AG04449 (cell line): ENCODE measurements at places on chromosomes 2 and 18.

GRCh38 chr2:201261471-201261870, 1.1 kb downstream of the CASP8 start:
- DNase-seq: no peak

DNA sequence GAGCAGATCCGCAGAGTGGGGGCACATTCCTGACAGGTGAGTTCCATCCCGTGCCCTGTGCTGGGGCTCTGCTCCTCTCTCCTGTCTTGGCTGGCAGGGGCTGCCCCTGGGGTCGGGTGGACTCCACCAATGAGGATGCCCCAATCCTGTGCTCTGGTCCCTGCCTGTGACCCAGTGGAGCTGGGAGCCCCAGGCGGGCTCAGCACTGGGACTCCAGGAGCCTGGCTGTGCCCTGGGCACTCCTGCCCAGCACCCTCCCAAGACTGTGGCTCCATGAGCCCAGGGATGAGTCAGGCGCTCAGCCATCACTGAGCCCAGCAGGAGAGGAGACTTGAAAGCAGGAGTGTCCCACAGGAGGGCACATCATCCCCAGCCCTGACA, 53.9 kb downstream of the MBP start:
- DNase-seq: no peak

DNA sequence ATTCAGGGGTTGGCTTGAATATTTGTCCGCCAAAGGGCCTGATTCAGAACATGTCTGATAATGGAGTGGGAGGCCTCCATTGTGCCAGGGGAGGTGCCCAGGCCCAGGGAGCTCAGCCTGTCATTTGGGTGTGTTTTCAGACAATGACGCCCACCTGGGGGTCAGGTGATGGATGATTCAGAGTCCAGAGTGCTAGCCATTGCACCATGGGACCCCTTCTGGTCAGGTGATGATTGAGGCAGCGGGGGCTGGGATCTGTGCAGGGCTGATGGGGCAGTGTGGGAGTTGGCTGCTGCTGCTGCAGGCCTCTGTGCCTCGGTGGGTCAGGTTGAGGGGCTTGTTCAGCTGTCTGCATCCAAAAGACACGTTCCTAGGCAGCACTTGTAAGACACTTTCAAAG, 8.3 kb upstream of the ARHGEF4 start:
- no peak for DNase-seq

DNA sequence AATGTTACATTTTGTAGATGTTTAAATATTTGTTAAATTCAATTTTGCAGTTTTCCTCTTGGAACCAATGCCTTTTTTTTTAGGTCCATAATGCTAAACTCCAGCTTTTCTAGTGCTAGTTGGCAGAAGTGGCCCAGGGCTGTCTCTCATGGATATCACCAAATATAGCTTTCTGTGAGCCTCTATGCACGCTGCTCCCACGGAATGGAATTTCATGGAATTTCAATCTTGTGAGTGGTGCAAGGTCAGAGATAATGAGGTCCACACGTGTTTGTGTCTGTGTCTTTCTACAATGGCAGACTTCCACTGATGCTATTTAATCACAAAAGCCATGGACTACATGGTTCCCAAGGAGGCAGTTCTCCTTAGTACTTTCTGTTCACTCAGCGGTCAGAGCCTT, 191.5 kb upstream of the PARD3B start:
- no peak for DNase-seq

- DNase-seq: no peak
These were observed 55.7 kb upstream of the PDE1A start for GRCh38 chr2:182482511-182482910.

- no peak for DNase-seq
These were observed 864.0 kb upstream of the ZEB2 start for GRCh38 chr2:145383961-145384360.

GRCh38 chr18:13580991-13581390, 145.4 kb downstream of the FAM210A start:
- no peak for DNase-seq

GRCh38 chr2:219142329-219142728, 18.3 kb downstream of the NHEJ1 start:
- DNase-seq: peak; percentile 46

DNA sequence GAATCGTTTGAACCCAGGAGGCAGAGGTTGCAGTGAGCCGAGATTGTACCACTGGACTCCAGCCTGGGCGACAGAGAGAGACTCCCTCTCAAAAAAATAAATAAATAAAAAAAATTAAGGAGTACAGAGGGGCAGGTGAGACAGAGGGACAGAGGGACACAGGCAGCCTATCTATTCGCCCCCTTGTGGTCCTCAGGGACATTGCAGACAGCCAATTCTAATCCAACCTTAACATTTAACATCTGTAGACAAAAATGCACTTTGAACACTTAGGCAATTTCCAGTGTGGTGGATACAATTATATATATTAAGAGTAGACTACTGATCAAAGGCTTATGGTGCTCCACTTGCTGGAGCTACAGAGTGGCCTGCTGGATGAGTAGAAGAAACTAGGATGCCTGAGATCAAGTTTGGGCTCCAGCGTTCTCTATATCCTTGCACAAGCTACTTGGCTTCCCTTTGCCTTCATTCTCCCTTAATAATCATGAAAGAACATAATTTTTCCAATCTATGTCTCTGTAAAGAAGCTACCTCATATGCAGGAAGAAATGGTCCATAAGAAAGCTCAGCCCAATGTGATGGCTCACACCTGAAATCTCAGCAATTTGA, 8.2 kb upstream of the SMARCAL1 start:
- DNase-seq: no peak

- no peak for DNase-seq
These were observed 106.0 kb upstream of the PKDCC start for GRCh38 chr2:41941831-41942230.

DNA sequence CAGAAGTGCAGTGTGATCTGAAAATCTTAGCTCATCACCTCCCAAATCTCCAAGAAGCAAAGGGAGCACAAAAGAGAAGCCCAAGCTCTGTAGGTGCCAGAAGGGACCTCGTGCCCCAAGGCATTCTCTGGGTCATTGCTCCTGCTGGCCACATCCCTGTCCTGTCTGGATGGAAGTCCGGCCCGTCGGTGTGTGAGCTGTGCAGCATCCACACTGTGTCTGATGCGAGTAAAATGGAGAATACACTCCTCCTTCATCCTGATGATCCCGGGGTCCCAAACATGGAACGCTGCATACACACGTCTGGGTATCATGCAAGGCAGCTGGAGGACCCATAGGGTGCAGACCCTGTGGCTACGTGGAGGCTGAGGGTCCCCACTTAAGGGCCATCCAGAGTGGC, 851.4 kb downstream of the GALR1 start:
- DNase-seq: no peak

GRCh38 chr2:112588611-112589045, 4.2 kb downstream of the CHCHD5 start:
- DNase-seq: no peak

- DNase-seq: no peak
These were observed 297.4 kb upstream of the GCFC2 start for GRCh38 chr2:76008001-76008702.

DNA sequence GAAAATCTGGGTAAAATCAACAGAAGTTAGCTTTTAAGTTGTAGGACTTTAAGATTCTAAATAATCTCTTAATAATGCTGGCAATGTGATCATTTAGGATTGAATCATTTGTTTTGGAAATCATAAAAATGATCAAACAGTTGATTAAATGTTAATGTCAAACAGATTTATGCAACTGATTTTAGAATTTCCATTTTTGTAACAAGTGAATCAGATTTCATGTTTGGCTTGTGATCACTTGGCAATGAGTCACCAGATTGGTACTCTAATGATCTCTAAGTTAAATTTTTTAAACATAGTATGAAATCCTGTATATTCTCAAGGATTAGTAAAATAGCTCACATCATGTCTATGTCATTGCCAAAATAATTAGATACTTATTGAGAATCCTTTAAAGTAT, 50.1 kb upstream of the UNC80 start:
- DNase-seq: peak; percentile 7

DNA sequence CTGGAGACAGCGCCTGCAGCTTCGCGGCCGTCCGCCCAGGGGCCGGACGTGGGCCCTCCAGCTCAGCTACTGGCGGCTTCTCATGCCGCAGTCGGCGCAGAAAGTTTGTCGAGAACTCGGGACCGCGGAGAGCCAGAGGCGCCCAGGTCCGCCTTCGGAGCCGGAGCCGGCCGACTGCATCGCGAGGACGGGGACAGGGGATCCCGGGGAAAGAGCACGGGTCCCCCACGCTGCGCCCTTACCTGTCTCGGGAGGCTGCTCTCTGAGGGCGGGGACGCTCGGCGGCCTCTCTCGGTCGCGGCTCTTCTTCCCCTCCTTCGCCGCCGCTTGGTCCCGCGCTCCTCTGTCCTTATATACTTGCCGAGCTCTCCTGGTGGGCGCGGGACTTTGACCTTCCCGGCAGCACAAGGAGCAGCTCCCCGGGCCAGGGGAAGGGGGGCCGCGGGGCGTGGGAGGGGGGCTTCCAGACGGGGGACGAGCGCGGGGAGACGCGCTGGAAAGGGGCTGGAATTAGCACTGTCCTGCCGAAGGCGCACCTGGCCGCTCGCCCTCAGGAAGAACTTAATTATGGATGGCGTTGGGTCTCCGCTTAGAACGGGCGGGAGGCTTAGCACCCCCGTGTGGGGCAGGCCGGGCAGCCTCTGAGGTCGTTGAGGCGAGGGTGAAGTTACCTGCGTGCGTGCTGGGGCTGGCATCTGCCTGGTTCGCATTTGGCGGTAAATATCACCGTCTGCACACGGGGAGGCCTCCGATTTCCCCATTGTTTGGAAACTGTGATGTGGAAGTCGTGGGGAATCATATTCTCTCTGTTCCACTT, at the start of gene POMC:
TSS of gene POMC (minus strand) at position 325 of the 817 bp plus-strand sequence. CDS start 3,808 bp downstream, outside the sequence.
- DNase-seq: no peak

GRCh38 chr2:17879137-17879912, 858 bp downstream of the KCNS3 start:
- no peak for DNase-seq

DNA sequence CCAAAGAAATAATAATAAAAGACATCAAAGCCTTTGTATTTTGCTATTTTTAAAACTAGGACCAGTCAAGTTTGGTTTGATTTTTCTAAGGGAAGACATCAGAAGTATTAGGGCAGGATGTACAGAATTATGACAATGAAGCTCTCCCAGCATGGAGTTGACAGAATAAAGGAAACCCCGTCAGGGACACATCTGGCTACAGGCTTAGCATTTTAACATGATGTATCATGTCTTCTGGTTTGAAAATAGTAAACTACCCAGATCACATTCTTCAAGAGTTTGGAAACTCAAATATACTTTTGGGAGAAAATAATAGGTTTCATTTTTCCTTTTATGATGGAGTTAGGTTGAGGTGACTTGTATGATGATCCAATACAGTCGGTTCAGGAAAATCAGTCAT, 552.0 kb upstream of the CDH2 start:
- DNase-seq: no peak

GRCh38 chr2:10863837-10864236, 47.9 kb upstream of the KCNF1 start:
- DNase-seq: no peak
